Activated naive CD4-positive, alpha-beta T cell treated with Interleukin-2 at 50 U/mL for 16 hours (primary cell): ENCODE measurements at places on chromosomes 2 and 18.

DNA sequence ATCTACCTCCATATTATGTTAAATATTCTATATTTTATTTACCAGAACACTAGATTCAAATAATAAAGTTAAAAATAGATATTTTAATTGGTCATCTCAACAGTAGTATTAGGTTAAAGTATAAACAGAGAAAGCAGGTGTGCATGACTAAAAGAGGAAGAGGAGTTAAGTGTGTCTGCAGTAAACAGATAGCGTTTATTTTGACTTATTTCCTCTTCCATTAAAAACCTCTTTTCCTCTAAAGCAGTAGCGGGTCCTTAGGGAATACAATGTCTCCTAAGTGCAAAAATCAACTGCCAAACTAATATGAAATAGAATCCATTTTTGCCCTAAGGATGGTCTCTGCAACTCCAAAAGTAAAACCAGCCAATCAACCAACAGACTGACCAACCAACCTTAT lies 27.7 kb downstream of the EIF2AK3 start:
- no peak for DNase-seq

GRCh38 chr2:237184919-237185552 lies 99.3 kb downstream of the COPS8 start:
- DNase-seq, result no peak

DNA sequence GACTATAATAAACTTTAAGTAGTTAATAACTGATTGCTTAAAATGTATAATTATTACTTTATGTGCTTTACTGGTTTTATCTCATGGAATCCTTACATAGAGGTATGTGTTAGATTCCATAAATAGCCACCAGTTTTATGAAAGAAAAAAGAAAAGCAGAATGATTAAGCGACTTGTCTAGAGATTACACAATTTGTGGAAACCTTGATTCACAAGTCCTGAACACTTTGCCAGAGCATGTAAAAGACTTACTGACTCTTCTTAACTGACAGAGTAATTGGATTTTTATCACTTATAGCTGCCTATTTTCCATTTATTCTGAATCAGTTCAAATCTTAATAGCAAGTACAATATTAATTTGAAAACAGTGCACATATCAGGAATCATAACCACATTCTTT lies 448.7 kb upstream of the NETO1 start:
- no peak for DNase-seq

- DNase-seq, result no peak
These were observed 654.3 kb downstream of the SLC4A3 start for GRCh38 chr2:220281771-220282170.

- DNase-seq, result no peak
These were observed 793.9 kb upstream of the NRXN1 start for GRCh38 chr2:51825823-51826222.

GRCh38 chr2:174027956-174028355 lies 62.8 kb upstream of the SP3 start:
- no peak for DNase-seq

DNA sequence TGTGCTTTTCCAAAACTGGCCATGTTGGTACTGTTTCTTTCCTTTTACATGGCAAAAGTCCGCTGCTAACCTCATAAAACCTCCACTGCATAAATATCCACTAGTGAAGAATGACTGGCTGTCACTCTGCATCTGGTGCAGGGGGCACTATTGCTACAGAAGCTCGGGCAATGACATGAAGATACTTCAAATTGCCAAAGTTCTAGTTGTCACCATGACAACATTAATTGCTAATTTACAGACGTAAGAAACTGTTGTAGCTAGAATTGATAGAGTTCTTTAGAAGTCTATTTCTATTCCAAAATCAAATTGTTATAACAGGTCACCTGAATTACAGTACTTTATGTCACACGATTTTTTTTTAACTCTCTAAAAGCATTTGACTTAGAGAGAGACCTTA lies 845 bp downstream of the CFAP210 start:
- no peak for DNase-seq

DNA sequence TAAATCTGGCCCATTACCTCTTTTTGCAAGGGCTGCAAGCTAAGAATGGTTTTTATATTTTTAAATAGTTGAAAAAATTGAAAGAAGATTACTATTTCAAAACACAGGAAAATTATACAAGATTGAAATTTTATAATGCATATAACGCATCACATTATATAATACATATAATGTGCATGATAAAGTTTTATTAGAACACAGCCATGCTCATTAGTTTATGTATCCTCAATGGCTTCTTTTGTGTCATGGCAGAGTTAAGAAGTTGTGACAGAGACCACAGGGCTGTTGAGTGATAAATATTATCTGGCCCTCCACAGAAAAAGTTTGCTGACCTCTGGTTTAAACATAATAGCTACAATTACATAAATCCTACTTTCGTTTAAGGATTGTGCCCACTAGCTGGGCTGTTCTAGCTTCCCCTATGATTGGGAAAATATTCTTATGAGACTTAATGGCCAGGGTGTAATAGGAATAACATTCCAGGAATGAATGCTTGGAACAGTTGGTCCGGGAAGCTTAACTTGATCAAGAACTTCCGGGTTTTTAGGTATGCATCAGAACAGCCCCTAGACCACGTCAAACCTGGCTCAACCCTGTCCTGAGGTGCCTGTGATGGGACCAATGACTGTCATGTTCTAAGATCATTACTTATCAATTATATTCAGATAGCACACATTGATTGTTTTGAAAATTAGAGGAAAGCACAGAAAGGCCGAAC lies 98.7 kb upstream of the LPIN2 start:
- DNase-seq, result no peak

- DNase-seq, result peak; percentile 26
These were observed 10.8 kb upstream of the ERMN start for GRCh38 chr2:157336137-157337010.

GRCh38 chr2:43276962-43277391 lies 50.6 kb upstream of the ZFP36L2 start:
- DNase-seq, result no peak
